Esophagus muscularis mucosa (tissue), 4 donors: ENCODE measurements at places on chromosomes 7 and 10. TPM values are rescaled to one million over a fixed set of nuclear protein-coding genes. Genes with fewer than 3 reads are reported as not detected.

DNA sequence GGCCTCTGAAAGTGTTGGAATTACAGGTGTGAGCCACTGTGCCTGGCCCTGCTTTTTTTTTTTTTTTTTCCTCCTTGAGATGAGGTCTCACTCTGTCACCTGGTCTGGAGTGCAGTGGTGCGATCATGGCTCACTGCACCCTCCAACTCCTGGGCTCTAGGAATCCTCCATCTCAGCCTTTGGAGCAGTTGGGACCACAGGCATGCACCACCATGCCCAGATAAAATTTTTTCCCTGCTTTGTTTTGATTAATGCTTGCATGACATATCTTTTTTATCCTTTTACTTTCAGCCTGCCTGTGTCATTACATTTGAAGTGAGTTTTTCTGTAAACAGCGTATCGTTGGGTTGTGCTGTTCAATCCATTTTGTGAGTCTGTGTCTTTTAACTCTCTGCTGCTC, 97.0 kb downstream of the ANKRD61 start:
- H3K4me3 ChIP-seq = no peak overlapping the region
- H3K27me3 ChIP-seq = no peaks in the 10 kb centered on the region
- no peaks in the 10 kb centered on the region for H3K4me1 ChIP-seq
- DNase-seq = no peak
- no peak overlapping the region for H3K27ac ChIP-seq

DNA sequence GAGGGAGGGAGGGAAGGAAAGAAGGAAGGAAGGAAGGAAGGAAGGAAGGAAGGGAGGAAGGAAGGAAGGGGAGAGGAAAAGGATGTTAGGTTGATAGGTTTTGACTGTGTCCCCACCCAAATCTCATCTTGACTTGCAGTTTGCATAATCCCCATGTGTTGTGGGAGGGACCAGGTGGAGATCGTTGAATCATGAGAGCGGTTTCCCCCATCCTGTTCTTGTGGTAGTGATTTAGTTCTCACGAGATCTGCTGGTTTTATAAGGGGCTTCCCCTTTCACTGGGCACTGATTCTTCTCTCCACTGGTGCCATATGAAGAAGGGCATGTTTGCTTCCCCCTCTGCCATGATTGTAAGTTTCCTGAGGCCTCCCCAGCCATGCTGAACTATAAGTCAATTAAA, 15.1 kb upstream of the NUDCD3 start:
- no peaks in the 10 kb centered on the region for H3K27me3 ChIP-seq
- no peaks in the 10 kb centered on the region for H3K4me1 ChIP-seq
- no peak overlapping the region for H3K27ac ChIP-seq
- DNase-seq = no peak
- no peak overlapping the region for H3K4me3 ChIP-seq
- no peaks in the 10 kb centered on the region for H3K36me3 ChIP-seq

The OPN1SW gene
- total RNA-seq = not detected

DNA sequence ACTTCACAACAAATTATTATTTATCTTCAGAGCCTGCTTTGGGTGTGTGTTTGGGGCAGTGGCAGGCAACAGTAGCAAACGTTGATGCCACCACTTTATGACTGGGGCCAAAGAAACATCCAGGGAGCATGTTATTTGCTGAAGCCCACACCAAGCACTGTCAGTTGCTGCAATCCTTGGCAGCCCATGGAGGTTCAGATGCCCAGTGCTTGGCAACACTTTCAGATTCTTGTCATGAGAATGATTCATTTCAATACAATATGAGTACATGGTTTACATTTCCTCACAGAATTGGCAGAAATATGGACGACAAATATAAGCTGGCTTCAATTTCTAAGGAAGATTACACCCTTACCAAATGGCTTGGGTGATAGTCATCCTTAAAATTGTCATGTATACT, 46.5 kb upstream of the GLI3 start:
- no peak overlapping the region for H3K4me3 ChIP-seq
- no peaks in the 10 kb centered on the region for H3K27me3 ChIP-seq
- no peaks in the 10 kb centered on the region for H3K36me3 ChIP-seq

GRCh38 chr10:24589265-24589664, 134.4 kb downstream of the ARHGAP21 start:
- H3K4me1 ChIP-seq = no peaks in the 10 kb centered on the region
- no peaks in the 10 kb centered on the region for H3K27me3 ChIP-seq
- H3K27ac ChIP-seq = no peak overlapping the region
- no peak for DNase-seq
- peaks cover 72% of the 10 kb centered on the region for H3K36me3 ChIP-seq

GRCh38 chr10:66337211-66337610, 588.6 kb upstream of the LRRTM3 start:
- H3K27me3 ChIP-seq = no peaks in the 10 kb centered on the region
- no peaks in the 10 kb centered on the region for H3K4me1 ChIP-seq
- H3K4me3 ChIP-seq = no peak overlapping the region
- no peaks in the 10 kb centered on the region for H3K36me3 ChIP-seq

DNA sequence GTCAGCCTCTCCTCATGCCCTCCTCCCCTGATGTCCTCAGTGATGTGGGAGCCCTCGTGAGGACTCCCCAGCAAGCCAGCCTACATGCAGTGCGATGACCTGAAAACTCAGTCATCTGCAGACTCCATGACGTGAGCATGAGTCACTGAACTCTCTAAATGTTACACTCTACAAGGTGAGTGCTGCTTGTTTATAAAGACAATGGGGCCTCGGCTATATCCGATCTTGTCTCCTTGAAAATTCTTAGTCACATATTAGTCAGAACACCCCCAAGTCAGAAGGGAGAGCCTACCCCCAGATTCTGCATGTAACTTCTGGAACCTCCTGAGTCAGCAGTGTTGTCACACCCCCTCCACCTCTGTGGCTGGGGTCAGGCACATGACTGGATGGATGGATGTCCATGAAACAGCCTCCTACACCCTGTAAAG, 673.8 kb downstream of the INHBA start:
- H3K4me1 ChIP-seq = no peaks in the 10 kb centered on the region
- no peaks in the 10 kb centered on the region for H3K36me3 ChIP-seq
- no peaks in the 10 kb centered on the region for H3K27me3 ChIP-seq

DNA sequence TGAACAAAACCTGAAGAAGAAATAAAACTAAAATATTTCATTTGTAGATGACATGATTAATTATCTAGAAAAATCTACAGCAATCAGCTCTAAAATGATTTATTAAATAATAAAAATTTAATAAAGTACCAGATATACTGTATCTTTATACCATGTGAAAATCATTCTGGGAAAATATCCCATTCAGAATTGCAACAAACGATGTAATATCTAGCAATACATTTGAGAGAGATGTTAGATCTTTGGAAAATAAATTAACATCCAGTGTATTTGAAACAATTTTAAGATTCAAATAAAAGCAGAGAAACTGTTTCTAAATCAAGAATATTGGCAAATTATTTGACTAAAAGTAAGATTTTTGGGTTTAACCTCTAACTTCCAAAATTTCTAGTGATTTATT, 62.2 kb downstream of the ZEB1 start:
- H3K27me3 ChIP-seq = no peaks in the 10 kb centered on the region
- no peaks in the 10 kb centered on the region for H3K4me1 ChIP-seq
- no peak overlapping the region for H3K27ac ChIP-seq
- H3K4me3 ChIP-seq = no peak overlapping the region

- H3K27me3 ChIP-seq = no peaks in the 10 kb centered on the region
- no peak overlapping the region for H3K4me3 ChIP-seq
- no peaks in the 10 kb centered on the region for H3K36me3 ChIP-seq
- no peak overlapping the region for H3K27ac ChIP-seq
- no peak for DNase-seq
Measured at GRCh38 chr10:31724296-31724695, 204.3 kb downstream of the ARHGAP12 start.

- no peak overlapping the region for H3K27ac ChIP-seq
- no peak for DNase-seq
- no peaks in the 10 kb centered on the region for H3K36me3 ChIP-seq
- no peaks in the 10 kb centered on the region for H3K27me3 ChIP-seq
- no peak overlapping the region for H3K4me3 ChIP-seq
Measured at GRCh38 chr7:105216786-105217185, 171.9 kb downstream of the SRPK2 start.

- H3K36me3 ChIP-seq = no peaks in the 10 kb centered on the region
- no peak overlapping the region for H3K4me3 ChIP-seq
- no peak overlapping the region for H3K27ac ChIP-seq
- peak; percentile 64 for DNase-seq
Measured at GRCh38 chr7:45240273-45240771, 82.7 kb downstream of the RAMP3 start.

- H3K27me3 ChIP-seq = no peaks in the 10 kb centered on the region
- H3K27ac ChIP-seq = no peak overlapping the region
- no peaks in the 10 kb centered on the region for H3K36me3 ChIP-seq
- H3K4me3 ChIP-seq = no peak overlapping the region
- no peaks in the 10 kb centered on the region for H3K4me1 ChIP-seq
- DNase-seq = no peak
Measured at GRCh38 chr7:46133072-46133471, 212.0 kb upstream of the IGFBP3 start.

The FAM25C gene
- not detected for total RNA-seq

The SRI gene
- 48.2 TPM for total RNA-seq

- no peak overlapping the region for H3K27ac ChIP-seq
- no peak for DNase-seq
- H3K27me3 ChIP-seq = no peaks in the 10 kb centered on the region
- H3K4me3 ChIP-seq = no peak overlapping the region
- H3K36me3 ChIP-seq = peaks cover 28% of the 10 kb centered on the region
Measured at GRCh38 chr7:33091111-33091531, 18.1 kb downstream of the RP9 start.

GRCh38 chr10:79243181-79244067, 103.8 kb upstream of the PPIF start:
- H3K36me3 ChIP-seq = no peaks in the 10 kb centered on the region
- H3K4me3 ChIP-seq = peak overlapping the region; percentile 64
- DNase-seq = no peak
- H3K27ac ChIP-seq = peak overlapping the region; percentile 91
- no peaks in the 10 kb centered on the region for H3K27me3 ChIP-seq
- peaks cover 94% of the 10 kb centered on the region for H3K4me1 ChIP-seq

The UCMA gene
- not detected for total RNA-seq

- H3K36me3 ChIP-seq = no peaks in the 10 kb centered on the region
- H3K27ac ChIP-seq = no peak overlapping the region
- no peaks in the 10 kb centered on the region for H3K27me3 ChIP-seq
- no peak for DNase-seq
Measured at GRCh38 chr7:81937091-81937490, 167.2 kb upstream of the HGF start.

- no peaks in the 10 kb centered on the region for H3K4me1 ChIP-seq
- no peak overlapping the region for H3K4me3 ChIP-seq
- H3K27ac ChIP-seq = no peak overlapping the region
- no peak for DNase-seq
- H3K27me3 ChIP-seq = no peaks in the 10 kb centered on the region
Measured at GRCh38 chr10:121355161-121355560, 243.1 kb downstream of the FGFR2 start.

DNA sequence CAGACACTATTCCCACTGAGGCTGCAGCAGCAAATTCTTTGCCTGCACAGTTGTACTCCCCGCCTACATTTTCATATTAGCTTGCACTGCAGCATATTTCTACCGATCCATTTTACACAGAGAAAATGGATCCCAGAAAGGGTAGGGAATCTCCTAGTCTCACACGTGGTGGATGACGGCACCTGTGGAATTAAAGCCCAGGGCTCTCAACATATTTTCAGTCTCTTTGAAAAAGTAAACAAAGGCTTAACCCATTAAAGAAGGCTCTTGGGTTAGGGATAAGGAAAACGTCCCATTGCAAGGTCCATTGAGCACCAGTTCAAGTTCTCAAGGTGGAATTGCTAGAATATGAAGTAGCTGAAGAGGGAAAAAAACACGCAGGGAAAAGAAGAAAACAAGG, 49.4 kb upstream of the FOXI2 start:
- H3K36me3 ChIP-seq = no peaks in the 10 kb centered on the region
- H3K27ac ChIP-seq = no peak overlapping the region
- no peak overlapping the region for H3K4me3 ChIP-seq

DNA sequence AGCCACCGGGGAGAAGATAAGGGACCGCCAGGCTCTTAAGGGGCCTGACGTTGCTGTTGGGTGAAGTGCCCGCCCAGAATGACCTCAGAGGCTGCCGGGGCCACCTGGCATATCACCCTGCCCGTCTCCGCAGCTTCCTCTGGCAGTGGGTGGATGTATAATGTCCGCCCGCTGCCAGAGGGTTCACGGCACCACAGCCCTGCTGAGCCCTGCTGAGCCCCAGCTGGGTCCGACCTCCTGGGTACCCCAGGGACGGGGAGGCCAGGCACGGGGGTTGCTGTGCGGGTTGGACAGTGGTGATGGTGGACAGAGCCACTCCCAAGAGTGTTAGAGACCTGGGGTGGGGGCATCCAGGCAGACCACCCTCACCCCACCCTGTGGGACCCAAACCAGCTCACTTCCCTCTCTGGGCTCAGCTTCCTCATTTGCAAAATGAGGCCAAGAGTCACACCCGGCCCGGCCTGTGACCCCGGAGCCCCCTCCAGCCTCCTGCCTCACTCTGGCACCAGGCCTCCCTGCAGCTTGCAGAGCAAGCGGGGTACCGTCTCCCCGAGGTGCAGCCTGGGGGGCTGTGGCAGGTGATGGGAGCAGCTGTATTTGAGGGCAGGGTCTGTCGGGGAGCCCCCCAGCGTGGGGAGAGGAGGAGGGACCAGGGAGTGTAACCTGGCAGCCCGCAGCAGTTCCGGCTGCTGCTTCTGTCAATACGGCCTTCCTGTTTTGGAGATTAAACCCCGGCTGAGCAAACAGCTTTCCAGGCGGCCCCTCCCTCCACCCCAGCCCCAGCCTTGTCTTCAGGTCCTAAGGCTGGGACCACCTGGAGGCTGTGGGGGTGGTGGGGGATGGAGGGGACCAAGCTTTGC, 8.4 kb upstream of the LFNG start:
- H3K27ac ChIP-seq = peak overlapping the region; percentile 48
- no peak overlapping the region for H3K4me3 ChIP-seq
- DNase-seq = no peak
- H3K36me3 ChIP-seq = no peaks in the 10 kb centered on the region

The CALHM2 gene
- total RNA-seq = 58.2 TPM
